Neuronal stem cell (in vitro differentiated cells): ENCODE measurements at places on chromosomes 7 and 10.

DNA sequence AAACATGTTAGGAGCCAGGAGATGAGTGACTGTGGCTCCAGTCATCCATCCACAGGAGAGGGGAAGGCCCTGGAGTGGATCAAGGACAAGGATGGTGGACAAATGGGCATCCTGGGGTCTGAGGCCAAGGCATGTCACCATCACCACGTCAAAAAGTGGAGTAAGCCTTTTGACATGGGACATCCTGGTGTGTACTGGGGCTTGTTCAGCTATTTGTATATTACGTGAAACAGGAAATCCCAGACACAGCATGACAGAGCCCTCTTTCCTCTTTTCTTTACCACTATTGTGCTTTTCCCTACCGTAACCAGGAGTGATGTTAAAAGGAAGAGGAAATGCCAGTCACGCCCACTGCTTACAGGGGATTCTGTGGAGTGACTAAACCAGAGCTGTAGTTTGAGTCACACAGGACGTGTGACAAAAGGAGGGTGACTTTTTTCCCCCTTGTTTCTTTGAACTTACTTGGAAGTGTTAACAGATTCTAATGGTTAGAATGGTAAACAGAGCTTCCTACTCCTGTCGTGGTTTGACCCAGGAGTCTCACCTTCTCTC is 15.4 kb downstream of the ACSL5 start:
- H3K27ac ChIP-seq, result no peak overlapping the region
- no peak for DNase-seq
- no peaks in the 10 kb centered on the region for H3K27me3 ChIP-seq
- no peaks in the 10 kb centered on the region for H3K36me3 ChIP-seq

DNA sequence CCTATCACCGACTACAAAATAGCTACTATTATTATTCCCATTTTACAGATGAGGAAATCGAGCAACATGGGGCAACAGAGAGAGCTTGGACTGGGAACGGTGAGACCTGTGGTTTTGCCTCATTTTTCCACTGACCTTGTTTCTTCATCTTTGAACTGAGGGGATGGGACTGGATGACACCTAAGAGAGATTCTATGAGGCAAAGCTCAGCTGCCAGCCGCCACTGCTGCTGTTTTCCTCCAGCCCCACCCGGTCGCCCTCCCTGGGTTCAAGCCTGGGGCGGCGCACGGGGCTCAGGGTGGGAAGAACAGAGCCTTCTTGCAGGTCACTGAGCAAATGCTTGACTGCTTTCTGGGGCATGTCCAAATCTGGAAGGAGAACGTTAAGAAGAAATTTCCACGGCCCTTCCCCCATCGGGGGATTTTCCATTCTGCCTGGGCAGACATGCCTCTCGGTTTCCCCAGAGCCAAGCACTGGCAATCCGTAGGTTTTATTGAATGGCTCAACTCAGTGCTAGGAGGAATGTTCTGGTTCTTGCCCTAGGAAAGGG is 12.3 kb downstream of the DDIT4 start:
- no peak overlapping the region for H3K4me3 ChIP-seq
- DNase-seq, result no peak
- H3K27me3 ChIP-seq, result no peaks in the 10 kb centered on the region
- H3K36me3 ChIP-seq, result no peaks in the 10 kb centered on the region
- H3K27ac ChIP-seq, result no peak overlapping the region

DNA sequence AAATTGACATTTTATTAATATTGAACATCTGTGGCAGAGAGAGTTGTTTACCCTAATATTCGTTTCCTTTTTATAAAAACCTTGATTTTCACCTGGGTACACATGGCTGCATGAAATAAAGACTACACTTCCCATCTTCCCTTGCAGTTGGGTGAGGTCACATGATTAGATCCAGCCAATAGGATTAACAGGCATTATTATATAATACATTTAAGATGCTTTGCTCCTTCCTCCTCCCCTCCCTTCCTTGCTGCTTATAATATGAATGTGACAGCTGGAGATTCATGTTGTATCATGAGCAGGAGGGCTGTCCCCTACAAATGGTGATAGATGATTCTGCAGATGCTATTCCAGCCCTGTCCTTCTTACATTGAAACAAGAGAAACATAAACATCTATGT is 146.6 kb downstream of the SH2D4B start:
- H3K36me3 ChIP-seq, result no peaks in the 10 kb centered on the region
- no peaks in the 10 kb centered on the region for H3K27me3 ChIP-seq
- H3K27ac ChIP-seq, result no peak overlapping the region

GRCh38 chr10:120313715-120314114 is 143.3 kb upstream of the PLPP4 start:
- no peak overlapping the region for H3K4me3 ChIP-seq
- no peak overlapping the region for H3K27ac ChIP-seq
- H3K4me1 ChIP-seq, result no peaks in the 10 kb centered on the region
- no peak for DNase-seq

DNA sequence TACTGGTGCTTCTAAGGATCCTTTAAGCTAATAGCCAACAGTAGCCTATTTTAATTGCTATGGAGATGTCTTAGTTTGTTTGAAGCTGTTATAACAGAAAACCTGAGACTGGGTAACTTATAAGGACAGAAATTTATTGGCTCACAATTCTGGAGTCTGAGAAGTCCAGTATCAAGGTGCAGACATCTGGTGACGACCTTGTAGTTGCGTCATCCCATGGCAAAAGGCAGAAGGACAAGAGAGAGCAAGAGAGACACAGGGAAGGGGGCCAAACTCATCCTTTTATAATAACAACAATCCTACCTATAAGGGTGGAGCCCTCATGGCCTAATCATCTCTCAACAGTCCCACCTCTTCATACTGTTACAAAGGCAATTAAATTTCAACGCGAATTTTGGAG is 39.1 kb downstream of the NRCAM start:
- H3K4me1 ChIP-seq, result peaks cover 19% of the 10 kb centered on the region
- H3K4me3 ChIP-seq, result no peak overlapping the region
- DNase-seq, result no peak
- H3K36me3 ChIP-seq, result no peaks in the 10 kb centered on the region

DNA sequence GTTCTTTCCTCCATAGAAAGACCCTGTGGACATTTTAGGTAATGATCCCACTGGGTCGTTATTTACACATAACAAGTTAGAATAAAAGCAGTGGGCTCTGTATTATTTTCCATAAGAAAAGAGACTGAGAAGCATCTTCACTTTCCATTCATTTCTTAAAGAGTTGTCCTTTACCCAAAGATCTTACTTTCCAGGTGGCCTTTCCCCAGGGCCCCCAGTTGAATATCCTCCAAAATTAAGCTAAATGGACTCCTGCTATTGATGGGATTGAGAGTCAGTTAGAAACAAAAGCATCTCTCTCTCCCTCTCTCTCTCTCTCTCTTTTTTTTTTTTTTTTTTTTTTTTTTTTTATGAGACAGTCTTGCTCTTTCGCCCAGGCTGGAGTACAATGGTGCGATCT is 224.8 kb downstream of the KIAA1217 start:
- no peaks in the 10 kb centered on the region for H3K27me3 ChIP-seq
- H3K4me1 ChIP-seq, result peaks cover 2% of the 10 kb centered on the region
- peaks cover 3% of the 10 kb centered on the region for H3K36me3 ChIP-seq
- H3K27ac ChIP-seq, result no peak overlapping the region
- no peak overlapping the region for H3K4me3 ChIP-seq

DNA sequence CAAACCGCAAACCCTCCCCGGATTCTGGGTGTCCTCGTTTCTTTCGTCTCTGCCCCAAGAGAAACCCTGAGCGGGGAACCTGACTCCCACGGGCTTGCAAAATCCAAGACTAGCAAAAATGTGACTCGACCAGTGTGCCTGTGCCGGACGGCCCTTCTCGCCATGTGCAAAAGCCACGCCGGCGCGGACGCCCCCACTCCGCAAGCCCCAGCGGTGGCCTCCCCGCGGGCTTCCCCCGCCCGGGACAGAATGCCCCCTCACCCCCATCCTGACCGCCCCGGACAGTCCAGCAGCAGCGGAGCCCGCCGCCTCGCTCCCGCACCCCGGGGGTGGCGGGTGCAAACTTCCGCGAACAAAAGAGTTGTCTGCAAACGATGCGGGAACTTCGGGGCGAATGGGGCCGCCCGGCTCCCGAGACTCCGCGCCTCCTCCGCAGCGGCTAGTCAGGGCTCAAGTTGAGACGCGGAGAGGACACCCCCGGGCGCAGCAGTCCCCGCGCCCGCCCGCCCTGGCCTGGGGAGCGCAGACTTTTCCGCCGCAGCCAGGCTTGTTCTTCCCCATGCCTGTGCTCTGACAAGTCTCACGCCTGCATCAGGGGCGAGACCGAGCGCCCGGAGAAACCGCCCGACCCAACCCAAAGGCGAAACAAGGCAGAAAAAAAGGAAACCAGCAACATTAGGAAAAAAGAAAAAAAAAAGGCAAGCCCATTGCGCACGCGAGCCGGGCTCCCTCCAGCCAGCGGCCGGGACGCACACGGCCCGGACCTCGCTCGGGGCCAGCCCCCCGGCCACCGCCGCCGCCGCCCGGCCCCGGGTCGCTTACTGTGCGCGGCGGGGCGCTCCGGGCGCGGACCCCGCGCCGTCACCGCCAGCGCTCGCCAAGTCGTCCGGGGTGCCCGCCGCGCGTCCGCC is 732 bp downstream of the FAM53B start:
- H3K27ac ChIP-seq, result no peak overlapping the region
- H3K36me3 ChIP-seq, result peaks cover 10% of the 10 kb centered on the region
- peaks cover 52% of the 10 kb centered on the region for H3K4me1 ChIP-seq
- DNase-seq, result peak; percentile 35
- H3K27me3 ChIP-seq, result no peaks in the 10 kb centered on the region

DNA sequence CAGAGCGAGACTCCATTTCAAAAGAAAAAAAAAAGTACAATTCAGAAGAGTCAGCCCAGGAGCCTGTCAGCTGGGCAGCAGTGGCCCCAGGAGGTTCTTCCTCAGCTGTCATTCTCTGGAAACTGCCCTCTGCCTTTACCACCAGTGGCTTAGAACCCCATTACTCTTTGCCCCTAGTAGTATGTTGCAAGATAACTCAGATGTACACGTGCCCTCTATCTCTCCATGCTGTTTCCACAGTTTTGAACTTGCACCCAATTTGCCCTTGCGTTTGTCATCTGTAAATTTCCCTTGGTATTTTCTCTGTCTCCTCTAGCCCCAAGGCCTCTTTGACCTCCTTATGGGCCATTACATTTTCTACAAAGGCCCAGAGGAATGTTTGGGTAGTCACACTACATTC is 56.7 kb upstream of the PRKAR2B start:
- H3K36me3 ChIP-seq, result no peaks in the 10 kb centered on the region
- H3K4me1 ChIP-seq, result no peaks in the 10 kb centered on the region
- H3K4me3 ChIP-seq, result no peak overlapping the region
- no peaks in the 10 kb centered on the region for H3K27me3 ChIP-seq
- no peak for DNase-seq

GRCh38 chr10:43061760-43062159 is 15.1 kb upstream of the RET start:
- no peak for DNase-seq
- no peak overlapping the region for H3K4me3 ChIP-seq
- no peak overlapping the region for H3K27ac ChIP-seq
- H3K36me3 ChIP-seq, result no peaks in the 10 kb centered on the region
- H3K4me1 ChIP-seq, result no peaks in the 10 kb centered on the region
- peaks cover 2% of the 10 kb centered on the region for H3K27me3 ChIP-seq

GRCh38 chr7:95095966-95096540 is 188.7 kb downstream of the PPP1R9A start:
- H3K4me3 ChIP-seq, result no peak overlapping the region
- no peak for DNase-seq
- no peak overlapping the region for H3K27ac ChIP-seq
- peaks cover 2% of the 10 kb centered on the region for H3K4me1 ChIP-seq
- H3K36me3 ChIP-seq, result no peaks in the 10 kb centered on the region
- no peaks in the 10 kb centered on the region for H3K27me3 ChIP-seq

GRCh38 chr10:89393898-89394297 is 1.5 kb downstream of the IFIT1 start:
- peaks cover 1% of the 10 kb centered on the region for H3K4me1 ChIP-seq
- H3K27me3 ChIP-seq, result no peaks in the 10 kb centered on the region
- H3K4me3 ChIP-seq, result no peak overlapping the region
- no peak for DNase-seq
- H3K27ac ChIP-seq, result no peak overlapping the region
